ENCODE measurements at places on chromosomes 4 and X.

DNA sequence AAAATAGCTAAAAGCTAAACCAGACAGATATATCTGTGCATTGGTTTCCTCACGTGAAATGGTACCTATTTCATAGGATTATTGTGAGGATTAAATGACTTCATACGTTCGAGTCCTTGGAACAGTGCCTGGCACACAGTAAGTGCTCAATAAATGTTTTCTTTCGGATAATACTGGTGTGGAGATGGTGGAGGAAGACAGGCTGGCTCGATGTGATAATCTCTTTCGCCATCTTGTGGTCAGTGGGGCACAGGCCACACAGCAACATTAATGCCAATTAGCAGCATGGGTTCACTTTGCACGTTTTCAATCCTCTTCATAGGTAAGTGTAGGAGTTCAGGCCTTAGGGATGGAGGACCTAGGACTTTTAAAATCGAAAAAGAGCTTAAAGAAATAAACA, 9.3 kb downstream of the PAGE4 start:
- peak; percentile 19 for DNase-seq

DNA sequence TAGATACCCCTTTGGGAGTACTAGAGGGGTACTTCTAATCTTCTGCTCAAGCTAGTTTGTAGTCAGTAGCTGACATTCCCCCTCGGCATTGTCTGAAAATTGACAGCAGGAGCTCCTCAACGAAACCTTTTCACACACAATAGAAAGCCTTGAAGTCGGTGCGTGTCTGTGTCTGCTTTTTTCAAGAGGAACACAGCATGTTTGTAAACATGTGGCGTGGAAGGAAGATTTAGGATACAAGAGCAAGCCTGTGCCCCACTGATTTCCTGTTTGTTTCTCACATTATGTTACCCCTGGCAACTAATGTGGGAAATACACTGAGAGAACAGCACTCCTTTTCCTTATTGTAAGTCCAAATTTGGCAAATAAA, 252.6 kb downstream of the ANKRD50 start:
- DNase-seq, result peak; percentile 50

- no peak for DNase-seq
These were observed 99.9 kb downstream of the SLIT2 start for GRCh38 chr4:20351360-20352162.

DNA sequence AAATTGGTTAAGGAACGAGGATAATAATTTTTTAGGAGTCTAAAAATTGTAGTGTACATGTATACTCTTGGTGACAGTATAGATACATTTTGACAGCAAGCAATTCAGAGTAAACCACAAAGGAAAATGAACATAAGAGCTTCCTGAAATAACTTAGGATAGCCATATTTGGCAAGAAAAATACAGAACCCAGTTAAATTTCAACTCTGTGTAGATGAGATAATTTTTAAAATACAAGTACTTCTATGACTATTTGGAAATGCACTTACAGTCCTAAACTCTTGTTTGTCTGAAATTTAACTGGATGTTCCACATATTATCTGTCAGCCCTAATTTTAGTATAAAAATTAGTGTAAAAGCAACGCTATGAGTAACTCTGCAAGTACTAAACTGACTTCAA, 124.4 kb upstream of the PCDH18 start:
- no peak for DNase-seq

- no peak for DNase-seq
These were observed 183.8 kb upstream of the MAP3K15 start for GRCh38 chrX:19699151-19699550.

DNA sequence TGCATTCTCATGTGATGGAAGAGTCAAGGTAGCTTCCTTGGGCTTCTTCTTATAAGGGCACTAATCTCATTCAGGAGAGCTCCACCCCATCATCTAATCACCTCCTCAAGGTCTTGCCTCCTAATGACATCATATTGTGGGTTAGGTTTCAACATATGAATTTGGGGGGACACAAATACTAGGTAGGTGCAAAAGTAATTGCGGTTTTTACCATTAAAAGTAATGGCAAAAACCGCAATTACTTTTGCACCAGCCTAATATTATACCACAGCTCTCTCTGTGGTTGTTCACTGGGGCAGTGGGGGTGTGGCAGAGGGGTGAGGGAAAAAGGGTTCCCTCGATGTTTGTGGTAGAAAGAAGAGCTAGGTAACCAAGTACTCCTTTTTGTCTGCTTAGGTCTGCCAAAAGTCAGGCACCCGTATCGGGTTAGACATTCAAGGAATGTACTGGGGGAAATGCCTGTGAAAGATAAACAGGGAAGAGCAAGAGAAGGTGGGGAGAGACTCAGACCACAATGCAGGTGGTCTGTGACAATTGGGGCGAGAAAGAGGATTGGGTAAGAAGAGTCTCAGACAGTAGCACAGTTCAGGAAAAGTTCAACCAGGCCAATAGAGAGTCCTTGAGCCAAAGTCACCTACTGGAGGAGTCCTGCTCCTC, 78.9 kb upstream of the MTM1 start:
- DNase-seq, result no peak

- no peak for DNase-seq
These were observed 2.0 kb downstream of the ANTXR2 start for GRCh38 chr4:80070880-80071603.

DNA sequence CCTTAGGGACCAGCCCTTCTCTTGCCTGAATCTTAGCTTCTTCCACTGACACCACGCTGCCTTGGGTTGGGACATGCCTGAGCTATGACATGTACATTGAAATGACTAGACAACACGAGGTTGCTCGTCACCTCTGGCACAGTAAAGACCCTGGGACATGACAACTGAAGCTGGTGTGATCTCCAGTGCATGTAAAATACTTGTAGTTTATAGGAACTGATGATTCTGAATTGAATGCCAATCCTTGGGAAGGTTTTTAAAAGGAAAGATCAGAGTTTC, 100.7 kb upstream of the PGRMC2 start:
- peak; percentile 35 for DNase-seq

DNA sequence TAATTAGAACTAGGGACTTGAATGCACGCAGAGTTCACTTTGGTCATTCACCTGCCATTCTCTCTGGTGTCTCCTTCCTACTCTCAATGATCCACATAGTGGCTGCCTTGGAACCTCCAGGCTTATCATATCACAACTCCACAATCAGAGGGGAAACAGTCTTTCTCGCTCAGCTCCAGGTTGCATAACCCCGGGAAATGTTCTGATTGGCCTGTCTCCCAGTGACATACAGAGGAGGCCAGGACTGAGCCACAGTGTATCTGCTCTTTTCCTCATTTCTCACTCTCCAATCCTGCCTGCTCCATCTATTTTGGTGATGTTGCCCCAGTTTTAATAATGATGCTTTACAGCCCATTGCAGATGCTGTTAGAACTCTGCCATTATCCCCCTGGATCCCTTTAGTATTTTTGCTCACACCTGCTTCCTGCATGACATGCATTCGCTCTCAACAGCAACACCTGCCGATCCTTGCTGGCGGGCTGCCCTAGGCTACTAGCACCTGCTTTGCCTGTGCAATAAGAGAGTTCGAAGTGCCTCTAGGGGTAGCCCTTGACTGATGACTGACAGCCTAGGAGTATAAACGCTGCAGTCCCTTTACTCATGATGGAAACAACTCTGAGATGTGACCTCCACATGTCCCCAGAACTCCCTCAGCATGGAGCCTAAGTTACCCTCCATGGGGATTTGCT, 211.3 kb upstream of the RPS6KA3 start:
- no peak for DNase-seq

DNA sequence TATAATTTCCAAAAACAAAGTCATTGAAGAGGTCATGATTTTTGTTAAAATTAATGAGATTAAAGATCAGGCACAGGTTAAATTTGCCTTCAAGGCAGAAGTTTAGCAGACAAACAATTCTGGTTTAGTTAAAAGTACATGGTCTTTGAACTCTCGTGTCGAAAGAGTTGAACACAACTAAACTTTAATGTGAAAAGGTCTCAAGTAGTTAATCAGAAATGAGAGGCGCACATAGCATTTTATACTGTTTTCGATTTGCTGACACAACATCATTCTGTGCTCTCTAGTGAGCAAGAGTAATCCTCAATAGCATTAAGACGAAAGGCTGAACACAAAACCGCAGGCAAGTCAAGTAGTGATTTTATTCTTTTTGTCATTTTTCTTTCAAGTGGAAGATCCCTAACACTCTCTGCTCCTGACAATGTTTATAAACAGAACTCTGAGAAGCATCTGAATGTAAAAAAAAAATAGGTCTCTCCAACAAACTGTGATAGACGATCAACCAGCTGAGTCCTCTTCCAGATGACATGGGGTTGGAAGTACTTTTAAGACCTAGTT, 49.8 kb downstream of the SH3RF1 start:
- DNase-seq, result no peak

- DNase-seq, result no peak
These were observed 33.4 kb upstream of the MAGEC2 start for GRCh38 chrX:142238536-142238935.

- DNase-seq, result no peak
These were observed 299.9 kb downstream of the PRDM5 start for GRCh38 chr4:120622601-120623000.

- DNase-seq, result no peak
These were observed 128.2 kb upstream of the RASGEF1B start for GRCh38 chr4:81599742-81600380.

DNA sequence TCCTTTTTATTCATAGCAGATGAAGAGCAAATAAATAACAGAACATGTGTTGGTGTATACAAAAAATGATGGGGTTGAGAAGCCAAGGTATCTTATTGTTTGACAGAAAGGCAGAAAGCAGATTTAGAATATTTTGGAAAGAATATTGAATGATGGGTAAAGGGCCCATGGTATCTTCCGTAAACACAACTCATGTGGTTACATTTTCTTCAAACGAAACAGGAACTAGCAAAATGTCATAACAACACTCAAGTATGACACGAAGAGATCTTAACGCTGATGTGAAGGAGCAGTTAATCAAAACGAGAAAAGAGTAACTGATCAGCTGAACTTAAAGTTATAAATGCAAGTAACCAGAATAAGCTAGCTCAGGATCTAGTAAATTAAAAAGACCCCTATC, 195.7 kb upstream of the GK2 start:
- DNase-seq, result no peak

DNA sequence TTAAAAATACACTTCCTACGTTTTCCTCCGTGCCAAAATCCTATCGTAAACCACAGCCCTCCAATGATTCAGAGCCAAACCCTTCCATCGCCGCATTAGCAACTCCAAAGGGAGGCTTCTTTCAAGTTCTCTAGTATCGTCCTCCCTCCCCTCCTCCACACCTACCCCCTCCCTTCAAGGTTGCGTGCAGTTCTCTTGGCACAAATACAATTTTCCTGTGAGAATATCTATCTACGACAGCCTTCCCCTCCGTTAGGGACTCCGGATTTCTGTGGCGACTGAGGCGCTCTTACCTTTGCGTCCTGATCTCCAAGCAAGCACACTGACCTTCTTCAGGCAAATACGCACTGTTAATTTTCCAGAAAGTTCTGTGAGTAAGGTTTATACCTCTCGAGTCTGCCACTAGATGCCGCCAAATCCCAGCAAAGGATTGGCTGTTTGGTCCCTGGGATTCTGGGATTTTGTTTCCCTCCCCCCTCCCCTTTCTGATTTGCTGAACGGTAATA, 1.2 kb upstream of the MORF4L2 start:
- DNase-seq, result peak; percentile 83

- peak; percentile 76 for DNase-seq
These were observed 1.6 kb downstream of the APBB2 start for GRCh38 chr4:41212616-41213203.

DNA sequence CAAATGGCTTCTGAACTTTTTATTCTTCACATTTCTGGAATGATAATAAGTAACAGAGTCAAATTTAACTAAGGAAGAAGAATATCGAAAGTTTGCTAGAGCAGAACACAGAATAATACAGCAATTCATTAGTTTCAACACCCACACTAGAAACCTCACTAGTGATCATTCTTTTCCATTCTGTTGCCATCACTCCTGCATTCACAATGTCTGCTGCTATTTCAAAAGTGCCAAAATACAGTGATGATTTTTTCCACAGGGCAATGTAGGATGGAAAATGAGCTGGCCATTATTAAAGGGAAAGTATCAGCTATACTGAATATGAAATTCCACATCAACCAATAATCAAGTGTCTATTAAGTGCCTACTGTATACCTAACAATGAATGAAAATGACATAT, 186.7 kb downstream of the USP46 start:
- DNase-seq, result no peak

GRCh38 chrX:13763489-13763888, 28.9 kb downstream of the OFD1 start:
- DNase-seq, result peak; percentile 84

- DNase-seq, result peak; percentile 42
These were observed 16.8 kb downstream of the AFF2 start for GRCh38 chrX:148517176-148517575.
